ENCODE measurements at places on chromosomes 5 and 9.

DNA sequence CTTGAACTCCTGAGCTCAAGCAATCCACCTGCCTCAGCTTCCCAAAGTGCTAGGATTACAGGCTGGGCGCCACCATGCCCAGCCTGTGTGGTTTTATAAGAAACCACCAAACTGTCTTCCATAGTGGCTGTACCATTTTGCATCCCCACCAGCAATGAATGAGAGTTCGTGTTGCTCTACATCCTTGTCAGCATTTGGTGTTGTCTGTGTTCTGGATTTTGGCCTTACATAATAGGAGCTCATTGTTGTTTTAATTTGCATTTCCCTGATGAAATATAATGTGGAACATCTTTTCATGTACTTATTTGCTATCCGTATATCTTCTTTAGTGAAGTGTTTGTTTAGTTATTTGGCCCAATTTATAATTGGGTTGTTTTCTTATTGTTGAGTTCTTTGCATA, 29.8 kb downstream of the PHF2 start:
- DNase-seq: no peak

DNA sequence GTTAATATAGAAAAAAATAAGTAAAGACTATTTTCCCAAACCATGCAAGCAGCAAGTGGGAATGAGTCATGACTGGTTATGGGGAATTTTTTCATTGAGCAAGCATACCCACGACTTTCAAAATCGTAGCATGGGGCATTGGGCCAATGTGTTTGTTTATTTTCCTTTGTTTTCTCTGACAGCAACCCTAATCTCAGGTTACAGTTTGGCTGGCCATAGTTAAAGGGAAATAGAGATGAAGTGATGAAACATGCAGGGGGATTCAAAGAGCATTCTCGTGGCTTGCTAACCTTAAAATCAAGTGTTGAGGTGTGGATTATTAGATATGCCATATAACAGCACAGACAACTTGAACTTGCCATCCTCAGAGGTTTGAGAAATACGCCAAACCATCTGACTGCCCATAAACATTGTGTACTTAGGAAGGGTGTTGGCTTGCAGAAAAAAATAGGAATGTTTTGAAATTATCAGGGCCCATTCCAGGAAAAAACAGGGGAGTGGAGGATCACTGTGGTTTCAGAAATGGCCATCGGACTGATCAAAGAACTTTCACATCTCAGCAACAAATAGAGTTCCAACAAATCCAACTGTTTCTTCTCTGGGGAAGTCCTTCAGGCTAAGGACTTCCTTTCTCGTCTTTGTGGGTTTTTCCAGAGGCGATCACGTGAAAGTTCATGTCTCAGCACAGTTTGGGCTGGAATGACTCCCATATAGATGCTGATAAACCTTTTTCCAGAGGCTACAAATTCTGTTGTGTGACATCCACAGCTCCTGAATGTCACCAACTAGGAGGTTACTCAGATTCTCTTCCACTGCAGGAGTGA, 259.1 kb downstream of the SYK start:
- no peak for DNase-seq

GRCh38 chr9:134128727-134129679, 6.9 kb upstream of the WDR5 start:
- DNase-seq: no peak

DNA sequence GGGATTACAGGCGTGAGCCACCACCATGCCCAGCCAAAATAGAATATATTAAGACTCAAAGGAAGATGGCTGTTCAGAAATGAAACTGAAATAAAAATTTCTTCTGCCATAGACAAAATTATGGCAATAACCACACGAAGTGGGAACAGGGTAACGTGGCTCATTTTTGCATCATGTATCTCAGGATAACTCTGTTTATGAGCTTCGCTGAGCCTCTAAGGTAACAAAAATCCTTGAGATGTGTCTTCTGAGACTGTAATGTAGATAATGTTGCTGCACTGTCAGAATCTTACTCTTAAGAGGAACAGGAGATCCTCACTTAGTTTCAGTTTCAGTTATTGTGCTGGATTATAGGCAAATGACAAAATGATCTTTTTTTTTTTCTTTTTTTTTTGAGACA, 153.8 kb downstream of the GOLPH3 start:
- DNase-seq: no peak

GRCh38 chr5:127369796-127370195, 79.2 kb downstream of the MEGF10 start:
- no peak for DNase-seq

DNA sequence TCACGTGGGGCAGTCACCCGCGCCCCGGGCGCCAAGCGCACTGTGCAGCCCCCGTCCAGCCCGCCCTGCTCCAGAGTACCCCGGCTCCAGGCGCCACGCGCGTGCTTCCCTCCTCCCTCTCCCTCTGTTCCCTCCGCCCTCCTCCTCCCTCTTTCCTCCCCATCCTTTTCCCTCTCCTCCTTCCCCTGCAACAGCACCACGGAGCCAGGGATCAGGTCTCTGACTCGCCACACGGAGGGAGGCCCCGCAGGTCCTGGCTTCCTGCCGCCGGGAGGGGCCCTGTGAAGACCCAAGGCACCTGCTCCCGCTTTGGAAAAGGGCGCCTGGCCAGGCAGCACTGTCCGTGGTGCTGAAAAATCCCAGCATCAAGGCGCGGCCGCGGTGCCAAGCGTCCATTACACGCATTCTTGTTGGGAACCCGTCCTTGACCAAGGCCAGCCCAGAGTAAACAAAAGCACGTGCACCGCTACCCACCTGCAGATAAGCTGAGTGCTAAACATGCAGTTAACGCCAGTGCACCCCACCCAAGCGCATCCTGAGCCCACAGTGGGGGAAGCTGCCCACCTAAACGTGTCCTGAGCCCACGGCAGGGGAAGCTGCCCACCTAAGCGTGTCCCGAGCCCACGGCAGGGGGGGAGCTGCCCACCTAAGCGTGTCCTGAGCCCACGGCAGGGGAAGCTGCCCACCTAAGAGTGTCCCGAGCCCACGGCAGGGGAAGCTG, 21.7 kb downstream of the SLC6A18 start:
- no peak for DNase-seq

- DNase-seq: no peak
Observed at GRCh38 chr9:89026876-89027275, 35.6 kb downstream of the S1PR3 start.

GRCh38 chr5:179185256-179185940, 125.2 kb downstream of the ZNF354C start:
- DNase-seq: no peak

GRCh38 chr9:109759589-109759988, 20.4 kb upstream of the PALM2AKAP2 start:
- no peak for DNase-seq

DNA sequence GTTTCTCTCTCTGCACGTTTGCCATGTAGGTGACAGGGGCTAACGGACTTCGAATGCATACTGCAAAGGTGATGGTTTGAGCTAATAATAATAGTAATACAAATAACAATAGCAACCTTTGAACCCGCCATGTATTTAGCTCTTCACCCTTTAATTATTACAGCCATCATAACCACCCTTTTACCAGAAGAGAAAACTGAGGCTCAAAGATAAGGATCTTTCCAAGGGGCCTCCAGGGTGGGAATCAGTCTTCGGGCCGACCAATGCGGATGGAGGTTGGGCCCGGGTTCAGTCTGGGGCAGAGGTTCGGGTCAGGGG, 494 bp downstream of the CDKN2AIPNL start:
- no peak for DNase-seq

GRCh38 chr5:76700571-76700970, 15.4 kb upstream of the F2R start:
- DNase-seq: no peak

GRCh38 chr9:32866273-32866672, 82.9 kb downstream of the TMEM215 start:
- no peak for DNase-seq

- DNase-seq: no peak
Observed at GRCh38 chr5:102223542-102224477, 72.3 kb downstream of the SLCO4C1 start.

- no peak for DNase-seq
Observed at GRCh38 chr5:18036531-18036930, 402.3 kb downstream of the TAF11L14 start.

- no peak for DNase-seq
Observed at GRCh38 chr9:92749071-92749933, 15.3 kb downstream of the BICD2 start.

- no peak for DNase-seq
Observed at GRCh38 chr9:113152699-113153098, 1.9 kb downstream of the SLC31A2 start.

DNA sequence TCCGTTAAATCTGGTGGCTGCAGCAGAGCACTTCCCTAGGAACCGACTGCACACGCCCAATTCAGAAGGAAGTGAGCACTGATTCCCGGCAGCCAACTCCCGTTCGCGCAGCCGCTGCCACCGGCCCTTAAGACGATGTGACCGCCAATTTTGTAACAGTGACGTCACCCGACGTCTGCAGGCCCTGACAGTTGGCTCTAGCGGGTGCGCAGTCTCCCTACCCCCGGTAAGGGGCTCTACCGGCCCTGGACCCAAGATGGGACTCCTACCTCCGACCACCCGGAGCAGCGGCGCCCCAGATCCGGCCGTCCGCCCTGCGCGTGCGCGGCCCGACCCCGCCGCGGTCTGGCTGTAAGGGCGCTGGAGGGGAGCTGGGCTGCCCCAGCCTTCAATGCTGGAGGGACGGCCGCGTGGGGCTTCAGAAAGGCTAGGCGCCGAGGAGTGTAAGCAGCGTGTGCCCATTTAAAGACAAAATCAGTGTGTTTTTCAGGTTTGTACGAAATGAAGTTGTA, 19.1 kb downstream of the DNAJA1 start:
- peak; percentile 33 for DNase-seq

DNA sequence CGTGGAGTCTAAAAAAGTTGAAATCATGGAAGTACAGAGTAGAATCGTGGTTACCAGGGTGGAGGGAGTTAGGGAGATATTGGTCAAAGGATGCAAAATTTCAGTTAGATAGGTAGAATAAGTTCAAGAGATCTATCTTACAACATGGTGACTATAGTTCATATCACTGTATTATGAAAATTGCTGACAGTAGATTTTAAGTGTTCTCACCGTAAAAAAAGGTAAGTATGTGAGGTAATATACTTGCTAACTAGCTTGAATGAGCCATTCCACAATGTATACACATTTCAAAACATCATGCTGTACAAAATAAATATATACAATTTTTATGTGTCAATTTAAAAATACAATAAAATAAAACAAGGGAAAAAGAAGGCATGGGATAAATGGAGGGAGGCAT, 392.1 kb downstream of the CAAP1 start:
- no peak for DNase-seq

DNA sequence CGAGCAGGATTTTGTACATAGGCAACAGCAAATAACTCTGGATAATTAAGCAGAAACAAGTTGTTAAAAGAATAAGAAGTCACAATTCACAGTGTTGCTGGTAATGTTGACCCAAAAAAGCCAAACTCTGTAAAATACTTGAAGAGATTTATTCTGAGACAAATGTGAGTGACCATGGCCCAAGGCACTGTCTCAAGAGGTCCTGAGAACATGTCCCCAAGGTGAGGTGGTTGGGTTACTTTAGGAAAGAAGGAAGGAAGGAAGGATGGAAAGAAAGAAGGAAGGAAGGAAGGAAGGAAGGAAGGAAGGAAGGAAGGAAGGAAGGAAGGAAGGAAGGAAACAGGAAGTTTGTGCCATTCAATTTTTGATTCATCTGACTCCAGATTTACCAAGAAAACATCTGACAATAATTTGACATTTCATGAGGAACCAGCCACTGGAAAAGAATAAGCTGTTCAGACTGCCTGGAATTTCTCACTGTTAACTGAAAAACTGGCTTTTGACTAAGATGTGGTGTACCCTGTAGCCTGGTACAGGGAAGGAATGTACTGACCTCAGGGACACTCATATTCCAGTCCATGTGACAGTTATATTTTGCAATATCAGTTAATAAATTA, 295.9 kb upstream of the TNC start:
- DNase-seq: no peak

- DNase-seq: no peak
Observed at GRCh38 chr5:140255460-140256157, 47.3 kb downstream of the PFDN1 start.

DNA sequence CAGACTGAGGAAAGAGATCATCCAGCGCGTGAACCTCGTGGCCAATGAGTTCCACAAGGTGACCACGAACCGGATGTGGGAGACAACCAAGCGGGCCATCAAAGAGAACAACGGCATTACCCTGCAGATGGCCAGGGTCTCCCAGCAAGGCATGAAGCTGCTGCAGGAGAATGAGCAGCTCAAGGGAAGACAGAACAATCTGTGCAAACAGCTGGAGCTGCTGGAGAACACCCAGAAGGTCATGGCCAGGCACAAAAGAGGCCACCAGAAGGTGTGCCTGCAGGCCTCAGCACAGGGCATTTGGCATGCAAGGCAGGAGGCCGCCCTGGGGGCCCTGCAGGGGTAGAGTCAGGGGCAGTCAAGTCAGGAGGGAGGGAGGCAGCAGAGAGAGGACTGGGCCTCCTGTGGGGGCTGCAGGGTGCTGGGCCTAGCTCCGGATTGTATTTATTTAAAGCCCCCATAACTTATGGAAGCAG, 4.2 kb downstream of the PTRH1 start:
- DNase-seq: no peak

DNA sequence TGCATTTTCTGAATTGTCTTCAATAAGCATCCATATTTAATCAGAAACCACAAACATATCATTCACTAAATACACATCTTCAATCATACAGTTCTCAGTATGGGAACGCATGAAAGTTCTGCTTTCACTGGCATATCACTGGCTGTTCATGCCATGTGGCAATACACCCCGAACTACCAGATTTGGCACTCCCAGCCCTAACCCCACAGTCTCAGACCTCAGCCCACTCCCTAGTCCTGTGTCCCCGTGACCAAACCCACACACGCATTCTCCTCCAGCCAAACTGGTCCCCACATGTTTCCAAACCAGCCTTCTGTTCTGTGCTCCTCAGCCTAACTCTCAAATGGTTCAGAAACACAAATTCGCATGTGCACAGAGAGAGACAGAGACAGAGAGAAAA, 20.6 kb downstream of the KCNMB1 start:
- DNase-seq: no peak

- no peak for DNase-seq
Observed at GRCh38 chr5:14249258-14250082, 106.3 kb downstream of the TRIO start.

- no peak for DNase-seq
Observed at GRCh38 chr9:68871236-68871635, 142.7 kb downstream of the PRKACG start.

DNA sequence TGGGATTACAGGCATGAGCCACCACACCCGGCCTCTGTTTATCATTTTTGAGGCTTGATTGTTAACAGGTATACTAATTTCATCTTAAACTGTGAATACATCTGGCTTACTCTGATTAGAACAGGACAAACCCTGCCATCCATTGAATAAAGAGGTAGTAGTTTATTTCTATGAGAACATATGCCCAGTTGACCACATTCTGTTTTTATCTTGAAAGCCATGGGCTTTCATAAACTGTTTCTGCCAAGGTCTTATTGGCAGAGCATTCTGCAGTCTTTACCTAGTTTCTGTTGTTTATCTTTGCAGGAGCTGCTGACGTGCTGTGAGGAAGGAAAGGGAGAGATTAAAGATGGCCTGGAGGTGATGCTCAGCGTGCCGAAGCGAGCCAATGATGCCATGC, 184.9 kb upstream of the OTULINL start:
- no peak for DNase-seq

Data from activated CD8-positive, alpha-beta memory T cell treated with anti-CD3 and anti-CD28 coated beads for 48 hours (primary cell).